ENCODE measurements at places on chromosomes 5 and 9.

- DNase-seq = peak; percentile 46
These were observed 134.6 kb downstream of the TENT4A start for GRCh38 chr5:6847870-6848269.

DNA sequence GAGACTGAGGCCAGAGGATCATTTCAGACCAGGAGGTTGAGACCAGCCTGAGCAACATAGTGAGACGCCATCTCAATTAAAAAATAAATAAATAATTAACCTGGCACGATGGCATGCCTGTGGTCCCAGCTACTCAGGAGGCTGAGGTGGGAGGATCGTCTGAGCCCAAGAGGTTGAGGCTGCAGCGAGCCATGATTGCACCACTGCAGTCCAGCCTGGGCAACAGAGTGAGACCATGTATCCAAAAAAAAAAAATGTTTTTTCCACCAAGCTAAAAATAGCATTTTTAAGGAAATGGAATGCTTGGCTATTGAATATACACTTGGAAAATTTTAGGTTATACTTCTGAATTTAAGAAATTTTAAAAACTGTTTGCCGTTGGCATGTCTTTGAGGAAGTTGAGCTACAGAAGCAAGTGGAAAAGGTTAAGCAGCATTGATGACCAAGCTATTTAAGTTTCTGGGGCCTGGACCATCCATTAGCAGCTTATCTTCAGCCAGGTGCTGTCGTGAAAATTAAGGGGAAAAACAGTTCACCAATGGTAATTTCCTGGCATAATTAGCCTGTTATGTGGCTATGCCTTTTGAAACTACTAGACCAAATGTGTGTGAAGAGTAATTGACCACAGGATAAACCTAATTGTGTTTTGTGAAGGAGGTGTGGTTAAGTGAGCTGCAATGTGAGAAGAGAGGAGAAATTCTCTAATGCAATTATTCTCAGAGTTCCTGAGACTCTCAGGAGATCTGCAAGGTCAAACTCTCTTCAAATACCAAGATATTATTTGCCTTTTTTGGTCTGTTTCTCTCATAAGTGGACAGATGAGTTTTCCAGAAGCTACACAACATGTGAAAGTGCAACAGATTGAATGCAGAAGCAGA is 21.0 kb downstream of the F2R start:
- peak; percentile 92 for DNase-seq

DNA sequence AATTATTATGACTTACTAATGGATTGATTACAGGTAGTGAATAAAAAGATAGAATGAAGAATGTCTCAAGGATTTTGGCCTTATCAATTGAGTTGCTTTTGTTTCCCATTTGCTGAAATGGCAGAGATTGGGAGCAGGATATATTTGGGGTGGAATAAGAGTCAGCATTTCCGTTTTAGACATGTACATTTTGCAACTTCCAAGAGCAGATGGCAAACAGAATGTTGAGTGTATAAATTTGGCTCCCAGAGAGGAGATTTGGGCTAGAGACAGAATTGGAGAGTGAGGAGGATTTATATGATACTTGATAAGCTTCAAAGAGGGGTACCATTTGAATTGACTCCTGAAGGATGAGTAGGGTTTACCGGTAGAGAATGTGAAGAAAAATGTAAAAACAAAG is 437.9 kb upstream of the PAPPA start:
- no peak for DNase-seq

DNA sequence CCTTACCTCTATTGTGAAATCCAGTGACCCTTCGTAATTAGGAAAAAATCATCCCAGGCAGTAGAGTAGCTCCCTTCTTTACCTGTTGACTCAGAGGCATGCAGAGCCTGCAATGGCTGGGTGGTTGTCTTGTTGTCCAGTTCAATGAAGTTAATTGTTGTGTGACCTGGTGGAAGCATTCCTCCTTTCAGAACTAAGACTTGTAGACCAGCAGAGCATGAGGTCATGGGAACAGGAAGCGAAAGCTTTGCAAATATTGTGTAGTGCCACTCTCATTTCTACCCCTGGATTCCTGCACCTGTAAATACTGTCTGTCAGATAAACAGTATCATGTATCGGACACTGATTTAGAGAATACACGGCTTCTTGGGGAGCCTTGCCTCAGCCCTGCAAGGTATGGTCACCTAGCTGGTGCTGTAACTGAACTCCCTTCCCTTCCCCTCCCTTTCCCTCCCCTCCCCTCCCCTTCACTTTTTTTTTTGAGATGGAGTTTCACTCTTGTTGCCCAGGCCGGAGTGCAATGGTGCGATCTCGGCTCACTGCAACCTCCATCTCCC is 5.7 kb upstream of the PRXL2C start:
- peak; percentile 65 for DNase-seq

DNA sequence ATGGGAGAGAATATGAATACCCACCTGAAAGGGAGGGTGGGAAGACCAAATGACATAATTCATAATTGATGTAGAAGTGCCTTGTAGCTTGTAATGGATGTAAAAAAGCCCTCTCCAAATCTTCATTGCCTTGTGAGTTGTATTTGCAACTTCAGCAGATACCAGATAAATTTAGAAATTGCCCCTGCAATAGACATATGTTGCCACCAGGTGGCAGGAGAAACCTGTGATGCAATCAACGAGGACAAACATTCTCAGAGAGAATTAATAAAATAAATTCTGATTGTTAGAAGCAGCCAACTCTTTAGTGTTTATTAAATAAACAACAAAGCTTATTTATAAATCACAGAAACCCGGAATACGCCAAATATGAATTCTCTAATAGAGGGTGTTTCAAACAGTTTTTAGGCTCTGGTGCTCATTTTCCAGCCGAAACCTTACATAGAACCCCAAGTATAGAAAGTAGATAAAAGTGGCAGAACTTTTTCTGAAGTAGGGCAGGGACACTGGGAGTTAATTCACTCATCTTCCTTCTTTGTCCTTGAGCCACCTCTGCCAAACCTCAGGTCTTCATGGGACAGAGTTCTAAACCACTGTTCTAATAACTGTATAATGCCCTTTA is 147.8 kb downstream of the TMEM38B start:
- peak; percentile 60 for DNase-seq
